ENCODE measurements at places on chromosomes 3 and 15.

GRCh38 chr3:193826159-193826795 lies 233.3 kb downstream of the OPA1 start:
- DNase-seq = no peak

DNA sequence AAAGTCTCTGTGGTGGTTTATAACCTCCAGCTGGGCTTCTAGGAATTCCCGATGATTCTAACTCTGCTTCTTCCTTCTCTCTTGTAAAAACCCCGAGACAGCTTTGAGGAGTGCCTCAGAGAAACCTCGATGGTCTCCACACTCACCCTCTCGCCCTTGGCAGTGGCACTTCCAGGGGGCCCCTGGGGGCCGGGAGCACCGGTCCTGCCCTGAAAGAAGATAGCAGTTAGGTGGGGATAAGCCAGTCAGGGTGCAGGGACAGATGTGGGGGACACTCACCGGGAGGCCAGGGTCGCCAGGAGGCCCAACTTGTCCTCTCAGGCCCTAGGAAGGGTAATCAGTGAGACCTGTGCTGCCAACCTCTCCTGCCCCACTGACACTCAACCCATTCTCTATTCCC lies 9.7 kb downstream of the COL7A1 start:
- no peak for DNase-seq

DNA sequence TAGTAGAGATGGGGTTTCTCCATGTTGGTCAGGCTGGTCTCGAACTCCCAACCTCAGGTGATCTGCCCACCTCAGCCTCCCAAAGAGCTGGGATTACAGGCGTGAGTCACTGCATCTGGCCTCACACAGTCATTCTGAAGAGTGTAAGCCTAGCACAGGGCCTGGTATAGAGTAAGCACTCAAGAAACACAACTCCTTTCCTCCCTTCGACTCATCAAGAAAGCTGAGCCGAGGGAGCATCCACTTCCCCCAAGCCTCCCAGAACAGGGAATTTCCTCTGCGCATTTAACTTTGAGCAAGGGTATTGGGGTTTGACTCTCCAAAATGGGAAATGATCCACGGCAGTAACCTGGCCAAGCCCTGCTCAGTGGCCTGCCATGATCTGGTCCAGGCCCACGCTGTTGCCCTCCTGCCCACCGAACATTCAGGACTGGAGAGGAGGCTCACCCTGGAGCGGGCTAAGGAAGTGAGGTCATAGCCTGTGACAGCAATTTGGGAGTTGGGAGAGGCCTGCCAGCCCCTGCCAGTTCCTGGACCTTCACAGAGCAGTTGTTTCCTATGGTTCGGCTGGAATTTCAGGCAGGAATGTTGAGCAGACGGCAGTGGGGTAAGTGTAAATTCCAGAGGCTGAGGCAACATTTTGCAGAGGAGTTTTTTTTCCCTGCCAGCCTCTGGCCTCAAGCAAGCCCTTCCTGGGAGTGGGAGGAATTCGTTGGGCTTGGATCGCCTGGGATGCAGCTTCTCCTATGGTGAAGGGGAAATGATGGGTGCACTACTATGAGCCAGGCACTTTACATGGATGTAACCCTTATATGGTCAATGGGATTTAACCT lies 21.2 kb upstream of the SMAD3 start:
- no peak for DNase-seq

DNA sequence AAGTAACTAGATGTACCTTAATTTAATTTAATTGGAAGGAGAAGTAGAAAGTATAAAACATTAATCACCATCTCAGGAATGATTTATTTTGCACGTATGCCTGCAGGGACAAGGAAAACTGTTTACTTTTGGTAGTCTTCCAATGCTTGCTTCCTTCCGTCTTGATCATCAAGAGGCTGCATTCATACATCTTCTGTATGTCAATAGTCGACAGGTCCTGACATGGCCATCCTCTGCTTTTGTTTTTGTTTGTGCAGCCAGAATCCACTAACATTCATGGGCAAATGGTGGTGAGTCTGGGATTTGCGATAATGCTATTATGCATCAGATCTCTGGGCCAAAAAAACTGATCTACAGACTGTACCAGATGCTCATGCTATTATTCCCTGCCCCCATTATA lies 56.6 kb upstream of the ZPLD1 start:
- no peak for DNase-seq

GRCh38 chr15:72182673-72183072 lies 14.9 kb downstream of the GRAMD2A start:
- no peak for DNase-seq

- no peak for DNase-seq
Measured at GRCh38 chr3:59660852-59661625, 611.2 kb upstream of the CFAP20DC start.

DNA sequence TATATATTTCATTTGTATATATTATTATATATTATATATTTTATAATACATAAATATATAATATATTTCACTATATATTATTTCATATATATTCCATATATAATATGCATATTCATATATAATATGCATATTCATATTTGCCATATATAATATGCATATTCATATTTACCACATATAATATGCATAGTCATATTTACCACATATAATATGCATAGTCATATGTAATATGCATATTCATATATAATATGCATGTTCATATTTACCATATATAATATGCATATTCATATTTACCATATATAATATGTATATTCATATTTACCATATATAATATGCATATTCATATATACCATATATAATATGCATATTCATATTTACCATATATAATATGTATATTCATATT lies 51.2 kb upstream of the GATA2 start:
- no peak for DNase-seq

GRCh38 chr3:109184726-109185125 lies 48.2 kb downstream of the C3orf85 start:
- DNase-seq = no peak

- DNase-seq = no peak
Measured at GRCh38 chr3:29940759-29941323, 660.0 kb downstream of the RBMS3 start.

Measured in stimulated activated CD4-positive, alpha-beta T cell treated with anti-CD3 and anti-CD28 coated beads, Interleukin-2, amount 100 ng/mL, for 48 hours (primary cell).